Activated CD4-positive, alpha-beta T cell treated with anti-CD3 and anti-CD28 coated beads, Interleukin-2, amount 50 U/mL, for 16 hours (primary cell): ENCODE measurements at places on chromosomes 7 and 10.

- DNase-seq: no peak
Observed at GRCh38 chr10:110491346-110491745, 6.4 kb upstream of the DUSP5 start.

DNA sequence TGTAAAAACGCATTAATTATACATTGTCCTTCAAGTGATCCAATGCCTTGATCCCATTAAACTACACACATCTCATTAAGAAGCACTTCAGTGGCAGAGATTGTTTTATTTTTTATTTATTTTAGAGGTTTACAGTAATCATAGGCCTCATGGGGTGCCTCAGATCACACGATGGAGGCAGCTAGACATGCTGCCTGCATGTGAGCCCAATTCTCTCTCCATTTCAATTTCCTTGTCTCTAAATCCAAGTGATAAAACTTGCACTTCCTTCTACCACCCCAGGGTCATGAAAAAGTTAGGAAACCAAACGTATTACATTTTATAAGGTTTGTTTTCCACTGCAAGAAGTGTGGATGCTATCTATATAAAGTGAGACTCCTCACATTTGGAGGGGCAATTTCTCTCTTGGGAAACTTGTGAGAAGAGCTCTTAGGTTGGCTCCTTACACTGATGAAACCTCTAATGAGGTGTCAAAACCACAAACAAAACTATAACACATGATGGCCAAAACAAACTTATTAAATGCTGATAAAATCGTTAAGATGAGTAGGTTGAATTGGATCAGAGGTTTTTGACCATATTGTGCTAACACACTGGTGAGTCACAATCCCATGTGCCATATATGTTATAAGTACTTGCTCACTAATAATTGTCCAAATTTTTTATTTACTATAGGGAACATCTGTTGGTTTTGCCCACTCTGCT lies 22.3 kb upstream of the XPNPEP1 start:
- no peak for DNase-seq

GRCh38 chr10:14032406-14032998 lies 298.2 kb downstream of the FRMD4A start:
- DNase-seq: peak; percentile 34

DNA sequence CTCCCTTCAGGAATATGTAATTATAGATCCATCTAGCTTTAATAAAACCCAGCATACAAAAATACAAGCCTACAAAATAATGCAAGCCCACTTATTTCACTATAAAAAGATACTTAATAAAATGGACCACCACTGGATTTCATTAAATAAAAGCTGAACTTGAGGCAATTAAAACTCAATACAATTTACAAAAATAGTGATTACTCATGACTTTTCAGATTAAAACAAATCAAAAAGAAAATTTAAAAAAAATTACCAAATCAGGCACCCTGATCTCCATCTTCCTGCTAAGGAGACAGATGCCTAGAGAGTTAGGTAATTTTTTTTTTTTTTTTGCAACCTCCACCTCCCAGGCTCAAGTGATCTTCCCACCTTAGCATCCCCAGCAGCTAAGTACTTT lies 41.8 kb downstream of the PRTFDC1 start:
- no peak for DNase-seq

DNA sequence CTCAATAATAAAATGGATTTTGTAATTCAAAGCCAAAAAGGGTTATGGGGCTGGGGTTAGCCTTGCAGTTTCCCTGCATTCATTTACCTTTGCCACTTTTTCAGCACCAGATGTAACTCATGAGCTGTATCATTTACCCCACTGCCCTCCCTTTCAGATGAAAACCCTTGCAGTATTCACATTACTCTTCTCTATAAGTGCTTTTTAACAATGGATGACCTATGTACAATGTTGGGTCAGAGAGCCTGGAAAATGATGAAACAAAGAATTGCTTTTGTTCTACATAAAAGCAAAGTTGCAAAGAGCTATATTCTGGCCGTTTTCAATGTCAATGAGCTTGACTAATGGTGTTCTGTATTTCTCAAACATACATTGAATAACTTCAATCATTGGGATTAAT lies 189.7 kb downstream of the TMEM26 start:
- no peak for DNase-seq

- DNase-seq: no peak
Observed at GRCh38 chr10:12934777-12935176, 66.7 kb downstream of the CCDC3 start.

DNA sequence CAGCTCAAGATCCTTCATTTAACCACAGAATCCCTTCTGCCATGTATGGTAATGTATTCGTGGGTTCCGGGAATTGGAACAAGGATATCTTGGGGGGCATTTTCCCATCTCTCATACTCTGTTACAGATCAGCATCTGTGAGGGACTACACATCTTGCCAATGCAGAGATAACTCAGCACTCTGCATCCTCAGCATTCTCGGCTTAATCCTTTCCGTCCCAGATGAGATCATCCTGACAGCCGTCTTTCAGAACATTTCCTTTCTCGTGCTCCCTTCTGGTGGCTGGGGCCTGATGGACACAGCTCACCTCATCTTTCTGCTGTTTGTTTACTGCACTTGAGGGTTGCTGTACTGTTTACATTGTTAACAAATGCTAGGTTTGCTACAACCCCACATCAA lies 25.3 kb downstream of the FKBP6 start:
- DNase-seq: no peak

DNA sequence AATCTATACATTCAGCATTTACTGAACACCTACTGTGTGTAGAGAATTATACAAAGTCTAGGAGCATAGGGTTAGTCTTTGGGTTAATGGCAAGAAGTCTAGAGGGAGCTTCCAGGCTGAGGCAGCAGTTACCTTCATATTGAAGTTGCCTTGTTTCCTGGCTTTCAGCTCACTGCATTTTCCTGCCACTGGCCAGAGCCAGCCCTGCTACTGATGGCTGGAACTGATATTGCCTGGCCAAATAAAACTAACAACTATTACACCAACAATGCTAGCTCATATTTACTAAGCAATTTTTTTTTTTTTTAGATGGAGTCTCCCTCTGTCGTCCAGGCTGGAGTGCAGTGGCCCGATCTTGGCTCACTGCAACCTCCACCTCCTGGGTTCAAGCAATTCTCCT lies 165.7 kb upstream of the ITGB1 start:
- DNase-seq: no peak

- no peak for DNase-seq
Observed at GRCh38 chr7:37683246-37684120, at the start of gene GPR141. GPR141 (plus strand) TSS chr7:37683766; CDS start chr7:37740394, 56,628 bp downstream.

DNA sequence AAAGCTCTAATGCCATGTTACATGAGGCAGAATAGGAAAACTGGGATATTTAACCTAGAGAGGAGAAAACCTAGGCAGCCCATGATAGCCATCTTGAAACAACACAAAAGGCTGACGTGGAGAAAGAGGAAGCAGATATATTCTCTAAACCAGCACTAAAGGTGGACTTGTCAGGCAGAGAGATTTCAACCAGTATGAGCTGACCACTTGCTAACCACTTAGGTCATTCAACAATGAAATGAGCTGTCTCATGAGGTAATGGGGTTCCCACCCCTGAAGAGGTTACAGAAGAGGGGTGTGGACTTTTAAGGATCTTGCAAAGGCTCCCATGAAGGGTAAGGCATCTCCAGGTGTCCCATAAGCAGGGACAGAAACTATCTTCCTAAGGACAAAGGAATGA lies 26.8 kb upstream of the EGR2 start:
- no peak for DNase-seq

DNA sequence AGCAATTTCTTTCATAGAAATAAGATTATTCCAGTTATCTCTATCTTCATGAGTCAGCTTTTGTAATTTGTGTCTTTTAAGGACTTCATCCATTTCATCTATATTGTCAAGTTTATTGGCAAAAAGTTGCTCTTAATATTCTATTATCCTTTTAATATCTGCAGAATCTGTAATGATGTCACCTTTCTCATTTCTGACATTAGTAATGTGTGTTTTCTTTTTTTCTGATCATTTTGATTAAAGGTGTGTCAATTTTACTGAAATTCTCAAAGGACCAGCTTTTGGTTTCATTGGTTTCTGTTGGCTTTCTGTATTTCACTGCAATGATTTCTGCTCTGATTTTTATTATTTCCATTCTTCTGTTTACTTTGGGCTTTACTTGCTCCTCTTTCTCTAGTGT lies 17.9 kb upstream of the OR2AE1 start:
- no peak for DNase-seq

DNA sequence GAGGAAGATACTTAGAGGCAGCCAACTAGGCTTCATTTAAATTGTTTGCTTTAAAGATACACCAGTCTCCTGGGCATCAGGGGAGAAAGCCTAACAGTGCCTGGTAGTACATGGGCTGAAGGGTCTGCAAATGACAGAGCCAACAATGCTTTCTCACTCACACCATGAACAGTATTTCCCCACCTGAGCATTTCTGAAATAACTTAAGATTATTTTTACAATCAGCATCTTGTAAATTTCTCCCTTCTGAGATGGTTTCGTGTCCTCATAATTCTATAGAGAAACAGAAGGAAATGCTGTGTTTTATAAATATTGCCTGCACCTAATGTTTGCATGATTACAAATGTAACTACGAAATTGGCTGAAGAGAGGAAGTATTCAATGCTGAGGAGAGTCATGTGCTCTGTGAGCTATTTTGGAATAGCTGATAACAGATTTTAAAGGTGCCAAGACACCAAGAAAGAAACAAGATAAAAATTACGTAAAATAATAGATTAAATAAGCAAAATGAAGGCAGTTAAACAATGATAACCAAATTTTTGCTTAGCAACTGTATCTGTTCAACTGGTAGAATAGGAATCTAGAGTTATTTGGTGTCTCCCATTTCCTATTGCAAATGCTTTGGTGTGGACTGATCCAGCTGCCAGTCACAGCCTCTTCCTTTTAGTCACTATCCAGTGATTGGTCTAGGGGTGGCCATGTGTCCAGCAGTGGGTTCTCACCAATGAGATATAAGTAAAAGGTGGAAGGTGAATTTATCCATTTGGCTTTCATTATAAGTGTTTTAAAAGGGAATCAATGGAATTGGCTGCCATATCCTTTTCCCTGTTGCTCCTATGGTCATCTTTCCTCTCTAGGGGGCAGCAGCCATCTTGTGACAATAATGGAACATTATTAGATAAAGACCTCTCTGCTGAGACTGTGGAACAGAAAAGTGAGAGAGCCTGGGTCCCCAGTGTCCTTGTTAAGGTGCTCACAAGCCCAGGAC lies 167.9 kb upstream of the SLC26A5 start:
- DNase-seq: no peak

DNA sequence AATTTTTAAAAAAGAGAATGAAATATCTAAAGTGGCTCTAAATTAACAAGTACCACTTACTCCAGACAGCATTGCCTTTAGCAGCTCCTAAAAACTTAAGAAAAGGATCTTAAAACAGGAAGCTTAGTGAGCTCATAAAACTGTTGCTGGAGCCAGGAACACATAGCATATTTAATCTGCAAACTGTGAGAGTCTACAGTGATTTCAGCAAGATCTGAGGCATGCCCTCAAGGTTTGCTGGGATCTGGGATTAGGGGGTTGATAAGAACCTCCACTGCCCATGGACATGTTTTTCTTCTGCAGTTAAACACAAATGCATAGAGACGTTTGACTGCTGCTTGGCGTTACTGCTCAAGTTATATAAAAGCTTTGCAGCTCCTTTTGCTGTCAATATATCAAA lies 3.8 kb downstream of the GLI3 start:
- DNase-seq: no peak

DNA sequence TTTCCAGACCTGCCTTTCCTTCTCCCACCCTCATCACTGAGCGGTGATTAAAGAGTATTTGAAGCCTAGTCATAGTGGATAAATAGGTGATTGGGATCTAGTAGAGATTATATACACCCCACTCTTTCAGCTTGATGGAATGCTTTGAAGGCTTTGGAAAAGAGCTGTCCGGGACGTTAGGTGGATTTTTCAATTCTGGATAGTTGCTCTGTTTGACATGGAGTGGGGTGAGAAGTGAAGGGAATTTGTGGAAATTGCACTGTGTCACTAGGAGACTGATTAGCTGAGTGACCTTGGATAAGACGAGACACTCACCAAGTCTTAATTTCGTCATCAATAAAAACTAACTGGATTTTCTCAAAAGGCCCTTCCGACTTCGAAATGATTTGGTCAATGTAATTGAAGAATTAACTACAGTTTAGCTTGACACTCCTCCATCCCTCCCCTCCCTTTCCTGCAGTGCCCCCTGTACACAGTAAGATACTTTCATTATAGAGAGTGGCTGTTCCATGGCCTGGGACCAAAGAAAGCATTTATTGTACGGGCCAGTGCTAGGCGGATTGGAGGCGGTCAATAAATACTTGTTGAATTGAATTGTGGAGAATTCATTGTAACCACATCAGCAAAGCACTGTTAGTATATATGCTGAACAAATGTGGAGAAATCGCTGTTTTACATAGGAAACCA lies 962 bp downstream of the ZKSCAN1 start:
- no peak for DNase-seq

- DNase-seq: no peak
Observed at GRCh38 chr7:78571292-78571691, 772.7 kb downstream of the PHTF2 start.

GRCh38 chr10:69074532-69074931 lies 13.4 kb upstream of the SRGN start:
- no peak for DNase-seq

DNA sequence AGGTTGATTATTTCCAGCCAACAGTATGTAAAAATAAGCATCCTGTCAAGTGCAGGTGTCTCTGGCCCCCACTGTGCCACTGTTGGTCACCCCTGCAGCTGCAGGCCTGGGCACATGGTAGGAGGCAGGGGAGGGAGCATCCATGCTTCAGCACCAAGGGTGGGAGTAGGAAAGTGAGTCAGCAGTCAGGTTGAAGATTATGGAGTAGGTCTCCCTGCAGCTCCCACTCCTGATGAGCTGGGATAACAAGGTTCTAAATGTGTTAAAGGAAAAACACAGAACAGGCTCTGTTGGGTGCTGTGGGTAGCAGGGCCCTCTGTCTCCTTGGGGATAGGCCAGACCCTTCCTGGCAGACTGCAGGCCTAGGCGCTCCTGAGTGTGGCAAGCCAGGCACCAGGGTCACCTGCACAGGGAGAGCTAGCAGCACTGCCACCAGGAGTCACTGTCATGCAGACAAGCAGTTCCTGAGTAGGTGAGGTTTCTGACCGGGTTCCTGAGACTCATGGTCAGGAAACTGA lies 59.3 kb downstream of the NUDCD3 start:
- no peak for DNase-seq

DNA sequence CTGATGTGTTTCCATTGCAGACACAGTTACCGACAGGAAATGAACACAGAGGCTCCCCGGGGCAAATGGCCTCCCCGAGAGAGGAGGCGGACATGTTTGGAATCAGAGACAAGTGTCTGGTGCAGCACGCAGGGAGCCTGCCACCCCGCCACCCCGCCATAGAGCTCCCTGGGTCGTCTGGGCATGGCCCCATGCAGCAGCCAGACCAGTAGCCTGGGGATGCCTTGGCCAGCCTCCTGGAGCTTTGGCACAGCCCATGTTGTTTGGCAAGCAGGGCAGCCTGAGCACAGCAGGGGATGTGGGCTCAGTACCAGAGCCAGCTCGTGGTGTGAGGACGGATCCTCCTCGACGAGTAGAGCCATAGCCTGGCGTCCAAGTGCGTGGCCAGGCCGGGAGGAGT lies 80.8 kb downstream of the NKX6-2 start:
- no peak for DNase-seq

- no peak for DNase-seq
Observed at GRCh38 chr7:132140341-132140740, 435.9 kb downstream of the PLXNA4 start.
